Kidney (tissue), 22 donors: ENCODE measurements at places on chromosomes 3 and 15. TPM values are rescaled to one million over a fixed set of nuclear protein-coding genes. Genes with fewer than 3 reads are reported as not detected.

The UBA7 gene
- polyA plus RNA-seq: 29.8 TPM

The IL17RB gene
- polyA plus RNA-seq: 87.4 TPM

The LPP gene
- 6.7 TPM for polyA plus RNA-seq

The GP5 gene
- not detected for polyA plus RNA-seq

The TM4SF1 gene
- polyA plus RNA-seq: 101 TPM

The RPLP1 gene
- 2,805 TPM for polyA plus RNA-seq

The CTXN2 gene
- polyA plus RNA-seq: 0.15 TPM
